ENCODE measurements at places on chromosomes 11 and 22.

DNA sequence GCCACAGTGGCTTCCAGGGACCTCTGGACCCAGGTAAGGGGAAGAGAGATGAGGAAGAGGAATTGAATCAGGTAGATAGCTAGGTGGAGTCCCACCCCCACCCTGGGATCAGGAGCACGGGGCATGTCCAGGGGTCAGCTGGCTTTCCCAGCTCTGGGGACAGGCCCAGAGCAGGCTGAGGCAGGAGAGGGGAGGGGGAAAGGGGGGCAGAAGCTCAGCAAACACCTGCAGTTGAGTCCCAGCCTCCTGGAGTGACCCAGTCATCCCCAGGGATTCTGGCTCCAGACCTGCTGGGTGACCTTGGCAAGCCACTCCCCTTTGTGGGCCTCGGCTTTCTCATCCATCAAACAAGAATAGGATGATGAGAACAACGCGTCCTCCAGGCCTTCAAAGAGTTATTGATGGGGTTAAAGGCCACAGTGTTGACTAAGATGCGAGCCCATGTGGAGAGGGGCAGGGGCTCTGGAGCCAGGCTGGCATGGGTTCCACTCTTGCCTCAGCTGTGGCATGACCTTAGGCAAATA is 16.0 kb downstream of the STARD10 start:
- DNase-seq, result peak; percentile 40

DNA sequence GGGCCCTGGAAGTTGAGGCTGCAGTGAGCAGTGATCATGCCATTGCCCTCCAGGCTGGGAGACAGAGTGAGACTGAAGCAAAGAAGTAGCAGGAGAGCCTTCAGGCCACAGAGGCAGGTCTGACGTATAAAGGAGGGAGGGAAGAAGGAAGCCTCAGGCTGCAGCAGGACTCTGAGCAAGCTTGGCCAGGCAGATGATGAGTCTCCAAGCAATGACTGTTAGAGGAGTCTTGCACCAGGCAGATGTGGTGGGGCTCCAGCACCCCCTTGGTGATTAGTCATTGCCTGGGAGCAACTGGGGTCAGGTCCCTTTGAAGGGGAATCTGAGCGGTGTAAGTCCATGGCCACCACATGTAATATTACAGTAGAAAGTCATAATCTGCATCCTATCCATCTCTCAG is 36.6 kb upstream of the NFAM1 start:
- no peak for DNase-seq

- DNase-seq, result no peak
Observed at GRCh38 chr11:19669511-19669910, 43.1 kb upstream of the NAV2 start.

- no peak for DNase-seq
Observed at GRCh38 chr11:2923446-2924375, 5.5 kb downstream of the PHLDA2 start.

DNA sequence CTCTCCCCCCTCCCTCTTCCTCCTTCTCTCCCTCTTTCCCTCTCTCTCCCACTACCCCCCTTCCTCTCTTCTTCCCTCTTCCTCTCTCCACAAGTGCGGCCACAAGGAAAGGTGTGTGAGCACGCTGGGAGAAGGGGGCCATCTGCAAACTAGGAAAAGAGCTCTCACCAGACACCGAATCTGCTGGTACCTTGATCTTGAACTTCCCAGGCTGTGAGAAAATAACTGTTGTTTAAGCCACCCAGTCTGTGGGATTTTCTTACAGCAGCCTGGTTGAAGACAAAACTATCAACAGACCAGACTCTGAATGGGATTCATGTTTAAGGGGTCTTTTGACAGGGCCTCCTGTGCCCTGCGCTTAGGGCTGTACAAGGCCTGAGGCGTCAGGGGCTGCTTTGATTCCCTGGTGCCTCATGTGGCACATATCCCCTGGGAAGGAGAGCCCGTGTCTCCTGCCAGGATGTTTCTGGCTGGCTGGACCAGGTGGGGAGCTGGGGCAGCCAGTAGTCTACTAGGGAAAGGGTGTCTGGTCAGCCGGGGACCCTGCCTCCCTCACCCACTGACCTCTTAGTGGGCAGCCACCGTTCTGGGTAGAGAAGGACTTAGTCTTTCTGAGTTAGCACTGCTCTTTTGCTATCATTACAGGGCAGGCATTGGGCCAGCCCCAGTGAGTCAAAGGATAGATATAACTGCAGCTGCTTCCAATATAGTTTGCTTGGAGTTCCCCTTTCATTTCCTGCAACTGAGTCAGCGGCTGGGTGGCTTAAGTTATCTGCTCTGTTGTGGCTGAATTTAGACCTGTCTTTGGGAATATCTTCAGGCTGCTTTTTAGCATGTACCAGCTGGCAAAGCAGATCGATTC is 6.2 kb downstream of the PANX1 start:
- DNase-seq, result peak; percentile 47

GRCh38 chr11:110968348-110969062 is 256.3 kb upstream of the ARHGAP20 start:
- DNase-seq, result no peak

DNA sequence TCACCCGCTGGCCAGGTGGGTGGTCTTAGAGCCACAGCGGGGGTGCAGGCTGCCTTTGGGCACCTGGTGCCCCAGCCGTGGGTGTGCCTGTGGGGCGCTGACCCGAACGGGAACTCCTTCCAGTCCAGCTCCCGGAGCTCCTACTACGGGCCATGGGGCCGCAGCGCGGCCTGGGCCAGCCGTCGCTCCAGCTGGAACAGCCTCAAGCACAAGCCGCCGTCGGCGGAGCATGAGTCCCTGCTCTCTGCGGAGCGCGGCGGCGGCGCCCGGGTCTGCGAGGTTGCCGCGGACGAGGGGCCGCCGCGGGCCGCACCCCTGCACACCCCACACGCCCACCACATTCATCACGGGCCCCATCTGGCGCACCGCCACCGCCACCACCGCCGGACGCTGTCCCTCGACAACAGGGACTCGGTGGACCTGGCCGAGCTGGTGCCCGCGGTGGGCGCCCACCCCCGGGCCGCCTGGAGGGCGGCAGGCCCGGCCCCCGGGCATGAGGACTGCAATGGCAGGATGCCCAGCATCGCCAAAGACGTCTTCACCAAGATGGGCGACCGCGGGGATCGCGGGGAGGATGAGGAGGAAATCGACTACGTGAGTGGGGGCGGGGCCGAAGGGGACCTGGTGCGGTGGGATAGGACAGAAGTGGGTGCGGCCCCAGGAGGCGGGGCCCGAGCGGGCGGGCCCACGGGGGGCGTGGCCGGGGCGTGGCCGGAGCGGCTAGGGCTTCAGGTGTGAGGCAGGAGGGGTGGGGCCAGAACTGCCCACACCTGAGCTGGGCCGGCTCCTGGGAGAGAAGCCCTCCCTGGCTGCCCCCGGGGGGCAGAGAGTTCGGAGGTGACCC is 91.5 kb downstream of the CACNA1I start:
- no peak for DNase-seq

GRCh38 chr11:11347592-11347991 is 5.5 kb downstream of the CSNK2A3 start:
- DNase-seq, result no peak

DNA sequence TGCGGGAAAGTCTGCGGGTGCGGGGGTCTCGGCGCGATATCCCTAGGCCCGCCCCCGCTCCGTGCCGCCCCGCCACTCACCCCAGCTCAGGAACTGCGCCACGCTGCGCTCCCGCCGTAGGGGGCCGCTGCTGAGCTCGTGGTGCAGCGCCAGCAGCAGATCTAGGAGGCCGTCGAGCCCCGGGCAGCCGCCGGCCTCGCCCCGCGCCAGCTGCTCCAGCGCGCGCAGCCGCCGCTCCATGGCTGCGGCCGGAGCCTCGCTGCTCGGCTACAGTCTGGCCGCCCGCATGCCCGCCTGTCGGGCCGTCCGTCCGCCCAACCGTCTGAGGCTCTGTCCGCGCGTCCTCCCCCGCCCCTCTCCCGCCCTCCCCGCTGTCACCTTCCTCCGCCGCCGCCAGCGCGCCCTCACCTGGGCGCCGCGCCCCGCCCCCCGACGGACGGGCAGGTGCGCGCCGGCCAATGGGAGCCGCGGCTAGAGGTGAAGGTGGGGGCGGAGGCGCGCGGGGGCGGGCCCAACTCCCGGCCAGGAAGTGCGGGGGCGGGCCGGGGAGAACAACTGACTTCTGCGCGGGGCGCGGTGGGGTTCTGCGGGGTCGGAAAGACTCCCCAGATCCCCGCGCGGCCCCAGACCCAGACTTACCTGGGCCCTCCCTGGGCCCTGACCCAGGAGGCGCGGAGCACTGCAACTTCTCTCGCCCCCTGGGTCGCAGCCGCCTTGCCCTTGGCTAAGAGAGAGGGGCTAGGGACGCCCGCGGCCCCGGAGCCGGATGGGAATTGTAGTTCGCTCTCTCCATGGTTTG is at the start of gene CDC42BPG:
TSS of gene CDC42BPG (minus strand) at position 324 of the 799 bp plus-strand sequence. CDS start at position 240, 84 bp downstream.
- DNase-seq, result peak; percentile 31

GRCh38 chr11:57778318-57779037 is 16.9 kb downstream of the CTNND1 start:
- peak; percentile 87 for DNase-seq

- DNase-seq, result no peak
Observed at GRCh38 chr11:17224727-17225126, 16.9 kb upstream of the PIK3C2A start.

DNA sequence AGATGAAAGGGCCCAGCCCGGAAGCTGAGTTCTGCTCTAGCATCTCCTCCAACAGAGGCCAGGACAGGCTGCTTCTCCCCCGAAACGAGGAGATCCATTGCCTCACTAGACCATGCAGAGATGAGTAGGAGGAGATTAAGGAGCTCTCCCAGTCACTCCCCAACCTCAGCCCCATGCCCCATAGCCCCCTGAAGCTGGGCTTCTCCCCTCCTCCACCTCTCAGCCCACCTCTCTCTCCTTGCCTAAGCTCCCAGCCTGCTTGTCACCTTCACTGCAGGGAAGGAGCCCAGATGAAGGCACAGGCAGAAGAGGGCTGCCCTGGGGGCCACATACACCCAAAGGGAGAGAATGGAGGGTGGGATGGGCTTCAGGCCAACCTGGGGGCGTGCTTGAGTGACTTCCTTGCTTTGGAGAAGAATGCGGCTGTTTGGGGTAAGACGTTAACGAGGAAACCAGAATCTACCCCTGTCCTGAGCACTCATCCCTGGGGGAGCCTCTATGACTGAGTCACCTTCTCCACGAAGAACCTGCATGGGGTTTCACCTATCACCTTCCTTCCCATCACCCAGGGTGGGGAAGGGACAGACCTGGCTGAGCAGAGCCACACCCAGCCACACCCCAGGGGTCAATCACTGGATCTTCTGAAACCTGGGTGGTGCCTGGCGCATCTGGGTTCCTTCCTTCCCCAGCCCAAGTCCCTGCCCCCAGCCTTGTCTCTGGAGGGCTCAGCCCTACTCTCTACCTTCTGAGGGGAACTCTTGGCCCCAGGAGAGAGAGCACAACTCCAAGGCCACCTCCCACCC is 11.6 kb upstream of the GNAZ start:
- DNase-seq, result no peak

- DNase-seq, result no peak
Observed at GRCh38 chr11:102810950-102811660, 13.1 kb upstream of the MMP1 start.

Measured in globus pallidus (tissue), 1 donor.